ENCODE measurements at places on chromosomes 6 and 20.
A peak's percentile ranks its signal among the peaks of the same experiment; 100 is the strongest.

- DNase-seq = peak; percentile 82
Observed at GRCh38 chr6:147651249-147652063, 143.0 kb downstream of the SAMD5 start.

- DNase-seq = no peak
Observed at GRCh38 chr6:31779908-31780307, 2.8 kb upstream of the VWA7 start.

DNA sequence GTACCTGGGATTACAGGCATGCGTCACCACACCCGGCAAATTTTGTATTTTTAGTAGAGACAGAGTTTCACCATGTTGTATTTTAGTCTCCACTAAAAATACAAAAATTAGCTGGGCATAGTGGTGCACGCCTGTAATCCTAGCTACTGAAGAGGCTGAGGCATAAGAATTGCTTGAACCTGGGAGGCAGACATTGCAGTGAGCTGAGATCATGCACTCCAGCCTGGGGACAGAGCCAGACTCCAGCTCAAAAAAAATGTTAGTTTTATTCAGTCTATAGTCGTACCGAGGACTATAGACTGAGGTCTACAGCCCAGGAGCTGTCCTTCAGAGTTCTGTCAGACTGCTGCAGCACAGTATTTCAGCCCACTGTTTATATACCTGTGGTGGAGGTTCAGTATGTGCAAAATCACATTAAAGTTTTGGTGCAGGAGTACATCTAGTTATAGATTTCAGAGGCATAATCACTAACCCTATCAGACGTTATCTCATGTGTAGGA is 3.6 kb upstream of the CASP8AP2 start:
- peak; percentile 77 for DNase-seq

DNA sequence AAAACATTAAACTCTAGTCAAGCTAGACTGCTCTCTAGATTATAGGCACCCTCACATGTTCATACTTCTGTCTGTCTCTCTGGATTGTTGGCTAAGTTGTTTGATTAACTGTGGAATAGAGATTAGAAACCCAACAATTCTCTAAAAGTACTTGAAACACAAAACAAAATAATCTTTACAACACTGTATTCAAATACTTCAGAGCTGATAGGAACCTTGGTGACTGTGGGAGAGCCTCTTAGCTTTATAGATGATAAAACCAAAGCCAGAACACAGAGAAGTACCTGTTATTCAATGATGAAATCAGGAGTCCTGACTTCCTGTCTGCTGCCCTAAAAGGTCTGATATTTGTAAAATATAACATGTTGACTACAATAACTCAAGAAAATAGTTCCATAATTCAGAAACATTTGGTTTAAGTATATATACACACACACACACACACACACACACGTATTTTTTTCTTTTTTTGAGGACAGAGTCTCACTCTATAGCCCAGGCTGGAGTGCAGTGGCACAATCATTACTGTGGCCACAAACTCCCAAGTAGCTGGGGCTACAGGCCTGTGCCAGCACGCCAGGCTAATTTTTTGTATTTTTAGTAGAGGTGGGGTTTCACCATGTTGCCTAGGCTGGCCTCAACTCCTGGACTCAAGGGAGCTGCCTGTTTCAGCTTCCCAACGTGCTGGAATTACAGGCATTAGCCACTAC is 222.0 kb downstream of the FUT9 start:
- DNase-seq = peak; percentile 11

DNA sequence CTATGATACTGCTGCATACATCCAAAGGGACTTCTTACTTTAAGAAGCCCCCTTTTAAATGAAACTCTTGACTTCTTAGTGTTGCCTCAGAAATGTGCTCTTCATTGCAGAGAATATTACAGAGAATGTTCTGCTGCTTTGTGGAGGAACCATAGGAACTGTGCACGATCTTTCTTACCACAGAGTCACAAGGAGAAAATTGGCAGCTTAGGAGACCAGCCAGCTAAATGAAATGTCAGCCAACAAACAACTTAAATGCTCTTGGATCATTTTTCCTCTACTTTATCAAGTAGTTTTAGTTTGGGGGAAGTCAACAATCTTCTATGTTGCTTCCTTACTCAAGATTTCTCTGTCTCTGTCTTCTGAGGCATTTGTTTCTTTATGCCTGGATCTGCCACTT is 125.9 kb upstream of the MLIP start:
- peak; percentile 42 for DNase-seq

GRCh38 chr6:136127873-136128272 is 122.2 kb downstream of the MTFR2 start:
- DNase-seq = peak; percentile 15

DNA sequence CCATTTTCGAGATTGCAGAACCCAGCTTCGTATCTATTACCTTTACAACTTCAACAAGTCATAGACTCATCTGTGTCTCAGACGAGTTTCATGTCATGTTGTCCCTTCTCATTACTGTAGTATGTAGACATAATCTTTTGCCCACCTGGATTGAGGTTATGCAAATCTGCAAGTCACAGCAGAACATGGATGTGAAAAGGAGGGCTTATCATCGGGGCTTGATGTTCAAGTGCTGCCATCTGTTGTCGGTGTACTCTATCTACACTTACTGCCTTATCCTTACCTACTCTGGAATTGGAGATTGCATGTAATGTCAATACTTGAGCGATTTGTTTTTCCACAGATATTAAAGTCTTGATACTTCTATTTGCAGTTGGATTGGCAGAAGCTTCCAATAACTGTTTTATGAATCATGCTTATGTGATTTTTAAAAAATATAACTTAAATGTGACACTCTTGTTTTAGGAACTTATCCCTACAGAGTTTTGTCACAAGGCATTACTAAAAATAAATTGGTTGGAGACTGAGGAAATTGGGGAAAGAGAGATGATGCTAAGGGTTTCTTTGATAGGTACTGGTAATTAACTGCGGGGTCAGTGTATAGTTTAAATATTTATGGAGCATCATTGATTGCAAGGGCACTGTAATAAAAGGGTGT is 3.0 kb upstream of the GOPC start:
- peak; percentile 85 for DNase-seq

DNA sequence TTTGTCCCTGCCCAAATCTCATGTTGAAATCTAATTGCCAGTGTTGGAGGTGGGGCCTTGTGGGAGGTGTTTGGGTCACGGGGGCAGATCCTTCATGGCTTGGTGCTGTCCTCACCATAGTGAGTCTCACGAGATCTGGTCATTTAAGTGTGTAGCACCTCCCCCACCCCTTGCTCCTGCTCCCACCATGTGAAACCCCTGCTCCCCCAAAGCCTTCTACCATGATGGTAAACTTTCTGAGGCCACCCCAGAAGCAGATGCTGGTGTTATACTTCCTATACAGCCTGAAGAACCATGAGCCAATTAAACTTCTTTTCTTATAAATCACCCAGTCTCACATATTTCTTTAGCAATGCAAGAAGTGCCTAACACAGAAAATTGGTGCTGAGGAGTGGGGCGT is 19.9 kb upstream of the THBS2 start:
- DNase-seq = no peak

GRCh38 chr6:19795211-19795610 is 42.0 kb upstream of the ID4 start:
- DNase-seq = no peak

- DNase-seq = no peak
Observed at GRCh38 chr6:3970097-3970496, 108.8 kb downstream of the FAM217A start.

- DNase-seq = peak; percentile 80
Observed at GRCh38 chr6:27772261-27773001, 139.8 kb downstream of the OR2B2 start.

- no peak for DNase-seq
Observed at GRCh38 chr20:40154514-40154913, 534.5 kb downstream of the MAFB start.

DNA sequence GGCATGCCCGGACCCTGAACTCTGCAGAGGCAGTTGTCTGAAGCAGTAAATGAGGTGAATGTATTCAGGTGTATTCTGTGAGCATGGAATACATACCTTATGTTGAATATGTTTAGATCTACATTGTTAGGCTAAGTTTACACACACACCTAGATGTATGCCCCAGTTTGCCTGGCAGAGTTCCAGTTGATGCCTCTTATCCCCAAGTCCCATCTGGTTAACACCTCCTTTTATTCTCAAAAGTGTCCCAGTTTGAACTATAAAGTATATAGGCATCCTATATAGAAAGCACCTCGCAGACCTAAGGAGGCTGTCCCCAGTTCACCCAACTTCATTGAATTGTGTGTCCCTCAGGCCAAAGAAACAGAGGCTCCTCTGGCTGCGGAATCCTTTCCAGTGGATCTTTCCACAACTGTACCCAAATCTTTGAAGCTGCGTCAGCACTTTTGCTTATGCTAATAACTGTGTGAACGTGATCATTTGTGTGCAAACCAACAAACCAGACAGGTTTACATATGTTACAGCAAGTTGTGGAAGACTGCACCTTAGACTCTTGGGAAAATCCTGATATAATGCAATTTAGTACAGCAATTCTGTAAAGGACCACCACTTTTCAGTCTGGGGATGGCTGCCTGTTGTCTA is 4.8 kb upstream of the DHX35 start:
- no peak for DNase-seq

- no peak for DNase-seq
Observed at GRCh38 chr6:107114926-107115694, at the start of gene BEND3. Gene BEND3 (minus strand): TSS chr6:107115515. CDS start chr6:107099285, 16,230 bp downstream.

GRCh38 chr20:25586877-25587276 is 1.5 kb upstream of the NINL start:
- DNase-seq = peak; percentile 11

- peak; percentile 51 for DNase-seq
Observed at GRCh38 chr6:131519670-131520436, 53.2 kb upstream of the ARG1 start.

- peak; percentile 53 for DNase-seq
Observed at GRCh38 chr6:134437376-134437775, 119.5 kb upstream of the SGK1 start.

GRCh38 chr20:23361119-23361475 is 885 bp upstream of the GZF1 start:
- DNase-seq = peak; percentile 44

DNA sequence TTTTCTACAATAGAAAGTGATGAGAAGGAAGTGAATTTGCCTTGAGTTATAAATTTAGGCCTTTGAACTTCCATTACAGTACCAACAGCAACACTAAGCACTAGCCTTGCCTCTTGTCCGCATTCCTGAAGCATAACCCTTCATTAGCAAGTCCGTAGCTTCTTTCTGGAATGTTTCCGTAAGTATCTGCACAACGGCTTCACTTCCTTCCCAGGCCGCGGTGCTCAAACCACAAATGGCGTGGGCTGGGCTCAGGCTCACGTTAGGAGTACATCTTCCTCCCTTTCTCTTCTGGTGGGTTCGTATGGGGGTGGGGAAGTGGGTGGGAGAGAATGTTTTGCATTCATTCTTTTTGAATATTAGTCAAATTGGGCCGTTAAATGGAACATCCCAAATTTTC is 193.8 kb upstream of the SNX9 start:
- no peak for DNase-seq

DNA sequence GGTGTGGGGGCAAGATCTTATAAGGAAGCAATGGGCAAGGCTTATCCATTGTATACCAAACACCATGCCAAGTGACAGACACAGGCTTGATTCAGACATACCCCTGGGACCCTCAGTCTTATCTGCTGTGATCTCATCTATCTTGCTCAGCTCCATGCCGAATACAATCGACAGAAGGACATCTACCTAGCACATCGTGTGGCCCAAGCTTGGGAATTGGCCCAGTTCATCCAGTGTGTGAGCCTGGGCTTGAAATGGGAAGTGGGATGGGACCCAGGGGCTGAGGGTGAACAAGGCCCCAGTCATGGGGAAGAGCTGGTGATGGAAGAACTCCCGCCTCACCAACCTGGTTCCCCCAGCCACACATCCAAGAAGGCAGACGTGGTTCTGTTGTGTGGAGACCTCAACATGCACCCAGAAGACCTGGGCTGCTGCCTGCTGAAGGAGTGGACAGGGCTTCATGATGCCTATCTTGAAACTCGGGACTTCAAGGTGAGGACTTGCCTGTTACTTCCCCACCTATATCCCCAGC is 1.9 kb downstream of the SMPD2 start:
- no peak for DNase-seq

DNA sequence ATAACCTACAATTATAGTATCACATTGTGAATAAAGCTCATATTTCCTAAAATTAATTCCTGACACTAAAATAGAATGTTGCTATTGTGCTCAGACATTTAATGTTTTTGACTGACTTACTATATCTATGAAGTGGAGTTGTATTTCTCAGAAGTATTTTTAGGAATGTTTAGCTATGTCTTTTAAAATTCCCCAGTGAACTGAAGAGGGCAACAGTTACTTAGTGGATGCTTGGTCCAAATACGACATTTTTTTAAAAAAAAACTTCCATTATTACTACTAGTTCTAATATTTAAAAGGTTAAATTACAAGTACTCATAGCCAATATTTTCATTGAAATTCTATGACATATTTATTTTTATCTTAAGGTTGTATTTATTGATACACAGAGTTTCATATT is 460.2 kb downstream of the COL12A1 start:
- DNase-seq = no peak

DNA sequence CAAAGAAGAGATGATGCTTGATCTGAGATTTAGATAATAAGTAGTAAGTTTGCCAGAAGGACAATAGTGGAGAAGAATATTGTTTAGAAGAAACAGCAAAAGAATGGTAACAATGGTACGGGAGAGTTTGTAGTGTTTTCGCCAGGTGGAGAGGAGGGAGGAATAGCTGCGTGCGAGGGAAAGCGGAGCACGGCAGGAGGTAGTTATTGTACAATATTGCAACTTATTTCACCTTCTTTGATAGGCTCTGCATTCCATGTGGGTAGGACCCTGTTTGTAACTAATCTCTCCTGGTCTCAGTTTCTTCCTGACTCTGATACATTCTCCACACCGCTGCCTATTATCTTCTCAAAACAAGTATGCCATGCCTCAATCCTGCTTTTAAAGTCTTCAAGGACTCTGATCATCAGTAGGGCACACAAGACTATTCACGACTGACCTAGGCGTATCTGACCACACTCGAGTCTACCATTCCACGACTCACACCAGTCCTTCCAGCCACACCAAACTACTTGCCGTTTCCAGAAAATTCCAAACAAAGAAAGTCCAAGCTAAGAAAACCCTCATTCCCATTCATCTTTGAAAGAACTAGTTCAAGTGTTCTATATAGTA is 1.1 kb downstream of the PPIL4 start:
- no peak for DNase-seq
